ENCODE measurements at places on chromosomes 4 and X.

DNA sequence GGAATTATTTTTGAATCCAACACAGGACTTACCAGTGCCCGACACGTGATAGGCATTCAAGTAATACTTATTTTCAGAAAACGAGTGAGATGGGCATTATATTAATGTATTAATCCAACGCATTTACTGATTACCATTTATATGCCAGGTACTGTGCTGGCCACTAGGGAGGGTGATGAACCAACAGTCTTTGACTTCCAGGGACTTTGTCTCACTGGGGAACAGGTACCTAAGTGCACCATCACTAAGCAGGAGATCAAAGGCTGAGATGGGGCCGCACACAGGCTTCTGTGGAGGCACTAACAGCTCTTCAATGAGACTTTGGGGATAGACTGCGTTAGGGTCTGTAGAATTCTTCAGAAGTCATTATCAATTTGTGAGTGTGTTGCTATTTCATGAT lies 5.7 kb upstream of the TADA2B start:
- DNase-seq, result no peak

- no peak for DNase-seq
Measured at GRCh38 chr4:101682946-101683345, 107.6 kb upstream of the BANK1 start.

GRCh38 chrX:140050906-140051305 lies 85.6 kb upstream of the CXorf66 start:
- no peak for DNase-seq

- no peak for DNase-seq
Measured at GRCh38 chr4:108336076-108336475, 167.3 kb upstream of the LEF1 start.

- no peak for DNase-seq
Measured at GRCh38 chr4:74304095-74304625, 4.1 kb upstream of the EPGN start.

GRCh38 chrX:9557091-9557490 lies 92.2 kb downstream of the TBL1X start:
- DNase-seq, result no peak

GRCh38 chr4:185143601-185143969 lies 519 bp downstream of the SLC25A4 start:
- peak; percentile 11 for DNase-seq

DNA sequence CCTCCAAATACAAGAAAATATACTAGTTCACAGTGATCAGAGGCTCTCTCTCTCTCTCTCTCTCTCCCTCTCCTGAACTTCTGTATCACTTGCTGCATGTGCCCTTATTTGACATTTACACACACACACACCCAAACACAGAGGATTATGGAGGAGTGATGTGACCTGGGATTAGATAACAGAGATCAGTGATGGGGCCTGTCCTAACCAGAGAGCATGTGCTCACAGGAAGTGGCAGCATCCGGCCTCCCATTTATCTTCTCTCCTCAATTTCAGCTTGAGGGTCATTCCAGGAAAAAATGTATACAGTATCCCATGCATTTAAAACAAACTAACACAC lies 143.0 kb downstream of the TSPAN5 start:
- DNase-seq, result no peak

- no peak for DNase-seq
Measured at GRCh38 chr4:113659127-113659526, 102.4 kb downstream of the CAMK2D start.

- no peak for DNase-seq
Measured at GRCh38 chr4:7526929-7527535, 92.3 kb upstream of the PSAPL1 start.

GRCh38 chr4:126057371-126057770 lies 742.6 kb downstream of the FAT4 start:
- DNase-seq, result no peak

DNA sequence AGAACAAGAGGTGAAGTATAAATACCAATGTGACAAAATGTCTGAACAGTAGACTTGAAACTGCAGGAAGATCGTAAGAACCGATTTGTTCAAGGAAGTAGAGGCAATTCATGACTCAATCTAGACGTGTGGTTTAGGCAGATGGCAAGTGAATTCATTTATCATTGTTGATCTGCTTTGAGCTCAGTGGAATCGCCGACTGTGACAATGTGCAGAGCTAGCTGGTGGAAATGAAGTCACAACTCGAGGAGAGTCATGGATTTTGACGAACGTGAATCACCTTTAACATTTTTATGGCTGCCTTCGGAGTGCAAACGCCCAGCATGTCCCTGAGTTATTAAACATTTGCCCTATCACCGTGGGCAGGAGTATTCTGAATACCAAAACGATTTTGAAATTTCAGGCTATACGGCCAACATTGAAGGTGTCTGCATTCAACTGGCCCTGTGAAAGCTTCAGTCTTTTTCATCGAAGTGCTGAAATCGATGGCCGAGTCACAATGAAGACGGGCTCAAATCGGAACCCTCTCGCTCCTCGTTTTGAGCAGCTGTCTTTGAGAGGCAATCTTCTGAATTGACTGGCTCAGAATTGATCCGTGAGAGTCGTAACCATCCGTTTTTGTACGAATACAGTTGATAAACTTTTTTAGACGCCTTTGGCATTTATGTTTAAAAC lies 689 bp upstream of the OGT start:
- peak; percentile 84 for DNase-seq

- DNase-seq, result no peak
Measured at GRCh38 chrX:136344320-136344719, 43.6 kb downstream of the ADGRG4 start.

- no peak for DNase-seq
Measured at GRCh38 chrX:108735091-108735678, 1.2 kb downstream of the IRS4 start.

- DNase-seq, result peak; percentile 6
Measured at GRCh38 chr4:128379860-128380259, 92.2 kb upstream of the PGRMC2 start.

DNA sequence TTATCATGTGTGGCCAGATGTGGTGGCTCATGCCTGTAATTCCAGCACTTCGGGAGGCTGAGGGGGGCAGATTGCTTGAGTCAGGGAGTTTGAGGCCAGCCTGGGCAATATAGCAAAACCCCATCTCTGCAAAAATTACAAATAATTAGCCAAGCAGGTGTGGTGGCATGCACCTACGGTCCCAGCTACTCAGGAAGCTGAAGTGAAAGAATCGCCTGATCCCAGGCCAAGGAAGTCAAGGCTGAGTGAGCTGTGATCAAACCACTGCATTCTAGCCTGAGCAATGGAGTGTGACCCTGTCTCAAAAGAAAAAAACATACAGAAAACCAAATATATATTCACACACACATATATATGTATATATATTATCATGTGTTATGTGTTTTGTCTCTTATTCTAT lies 15.0 kb downstream of the APELA start:
- no peak for DNase-seq

DNA sequence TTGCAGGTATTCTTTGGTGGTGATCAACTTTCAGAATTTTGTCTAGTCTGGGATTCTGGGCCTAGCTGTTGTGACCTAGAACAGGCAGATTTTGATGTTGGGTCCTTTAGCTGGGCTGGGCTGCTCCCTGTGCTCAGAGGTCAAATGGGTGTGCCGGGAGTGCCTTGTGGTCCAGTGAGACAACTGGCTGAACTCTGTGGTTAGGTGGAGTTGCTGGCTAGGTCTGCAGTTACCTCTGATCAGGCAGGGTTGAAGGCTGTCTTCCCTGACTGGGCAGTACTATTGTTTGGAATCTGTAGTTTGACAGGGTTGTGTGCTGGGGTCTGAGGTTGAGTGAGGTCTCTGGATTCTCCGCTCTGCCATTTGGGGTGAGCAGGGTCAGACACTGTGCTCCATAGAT lies 599.3 kb downstream of the RAPGEF2 start:
- no peak for DNase-seq

Data from activated CD4-positive, alpha-beta T cell treated with anti-CD3 and anti-CD28 coated beads, Interleukin-2, Interleukin-6, amounts not matched to agents 100 ng/mL and 50 ng/mL, durations not matched to agents 16 hours and 8 hours (primary cell).